ENCODE measurements at places on chromosomes 5 and 9.

DNA sequence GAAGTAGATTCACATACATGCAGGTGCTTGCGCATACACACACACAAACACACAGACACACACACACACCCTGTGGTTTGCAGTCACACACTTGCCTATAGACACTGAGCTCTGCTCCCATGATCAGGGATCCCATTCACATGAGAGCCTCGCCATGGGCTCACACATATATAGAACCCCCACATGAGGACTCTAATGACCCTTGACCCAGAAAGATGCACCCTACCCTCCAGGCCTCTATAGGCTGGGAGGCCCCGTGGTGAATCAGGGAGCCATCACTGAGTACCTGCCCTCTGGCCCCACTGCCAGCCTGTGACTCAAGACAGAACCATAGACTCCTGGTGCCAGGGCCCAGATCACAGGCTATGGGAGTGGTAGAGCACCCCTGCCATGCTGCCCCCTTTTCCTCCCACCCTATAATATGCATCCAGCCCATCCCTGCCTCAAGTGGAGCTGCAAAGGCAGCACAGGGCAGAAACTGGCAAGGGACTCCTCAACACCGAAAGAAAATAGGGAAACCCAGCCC, 3.3 kb upstream of the AQP3 start:
- DNase-seq: no peak

DNA sequence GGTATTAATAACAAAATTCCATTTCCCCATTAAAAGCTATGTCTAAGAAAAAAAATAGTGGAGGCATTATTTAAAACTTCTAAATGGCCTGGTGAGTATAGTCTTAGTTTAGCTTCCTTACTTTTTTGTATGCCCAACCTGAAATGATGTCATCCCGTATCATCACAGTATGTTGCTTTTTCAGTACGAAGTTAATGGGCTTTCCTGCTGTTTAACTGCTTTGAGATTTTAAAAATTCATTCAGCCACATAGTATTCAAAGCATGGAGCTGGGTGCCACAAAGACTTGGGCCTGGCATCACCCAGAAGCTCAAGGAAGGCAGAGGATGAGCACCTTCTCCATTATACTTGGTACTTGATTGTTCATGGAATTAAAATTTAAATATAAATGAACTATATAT, 7.4 kb downstream of the F2RL2 start:
- no peak for DNase-seq

DNA sequence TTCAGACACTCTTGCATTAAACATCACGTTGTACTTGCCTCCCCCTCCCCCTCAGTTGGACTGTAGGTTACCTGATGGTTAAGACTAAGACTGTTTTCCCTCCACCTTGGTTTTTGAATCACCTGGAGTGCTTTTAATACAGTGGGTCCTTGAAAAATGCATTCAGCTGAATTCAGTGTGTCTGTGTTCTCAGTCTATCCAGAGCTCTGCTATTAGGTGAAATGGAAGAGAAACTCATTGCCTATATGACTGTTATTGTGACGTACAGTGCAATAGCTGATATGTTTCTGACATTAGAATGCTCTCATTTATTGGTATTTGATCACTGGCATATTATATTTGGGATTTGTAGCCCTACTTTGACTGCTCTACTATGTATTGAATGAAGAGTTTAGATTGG, 108.5 kb downstream of the F2RL2 start:
- DNase-seq: no peak

DNA sequence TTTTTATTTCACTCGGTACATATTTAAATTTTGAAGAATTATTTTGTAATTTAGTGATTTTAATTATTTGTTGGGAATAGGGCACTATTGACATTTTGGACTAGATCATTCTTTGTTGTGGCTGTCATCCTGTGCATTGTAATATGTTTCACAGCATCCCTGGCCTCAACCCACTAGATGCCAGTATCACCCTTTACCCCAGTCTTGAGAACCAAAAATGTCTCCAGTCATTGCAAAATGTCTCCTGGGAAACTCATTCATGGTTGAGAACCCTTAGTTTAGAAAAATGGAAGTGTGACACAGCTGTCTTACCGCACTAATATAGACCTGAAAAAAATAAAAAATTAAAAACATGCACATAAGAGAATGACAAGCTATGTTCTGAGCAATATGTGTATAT, 88.4 kb upstream of the CCDC152 start:
- no peak for DNase-seq

DNA sequence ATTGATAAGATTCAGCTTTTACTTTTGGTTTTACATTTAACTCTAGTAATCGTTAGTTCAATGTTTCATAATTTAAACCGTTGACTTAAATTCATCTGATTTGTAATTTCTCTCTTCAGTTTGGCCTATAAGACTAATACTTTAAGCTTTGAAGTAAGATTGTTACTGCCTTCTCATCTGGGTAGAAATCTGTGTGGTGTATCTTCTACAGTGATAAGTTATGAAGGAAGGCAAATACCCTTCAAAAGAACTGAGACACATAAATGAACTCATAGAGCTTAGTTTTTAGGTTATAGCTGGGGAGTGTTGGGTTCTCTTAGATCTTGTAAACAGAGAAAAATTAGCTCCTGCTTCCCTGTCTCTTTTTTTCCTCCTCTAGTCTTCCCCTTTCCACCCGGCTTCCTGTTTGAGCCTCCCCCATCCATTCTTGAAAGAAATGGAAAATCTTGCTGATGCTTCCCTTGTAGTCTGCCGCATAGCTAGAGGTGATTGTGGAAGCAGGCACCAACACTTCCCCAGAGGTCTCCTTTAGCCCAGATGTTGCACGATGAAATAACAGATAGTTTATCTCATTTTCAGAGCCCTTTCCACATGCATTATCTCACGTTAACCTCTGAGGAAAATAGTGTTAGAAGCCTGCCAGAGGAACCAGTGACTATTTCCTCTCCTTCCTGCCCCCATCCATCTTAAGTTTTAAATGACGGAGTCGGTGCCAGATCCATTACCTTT, 2.0 kb upstream of the F2RL2 start:
- DNase-seq: no peak

- no peak for DNase-seq
Observed at GRCh38 chr9:69627281-69627680, 44.9 kb downstream of the APBA1 start.

- DNase-seq: no peak
Observed at GRCh38 chr5:123755653-123756317, 243.8 kb downstream of the CSNK1G3 start.

DNA sequence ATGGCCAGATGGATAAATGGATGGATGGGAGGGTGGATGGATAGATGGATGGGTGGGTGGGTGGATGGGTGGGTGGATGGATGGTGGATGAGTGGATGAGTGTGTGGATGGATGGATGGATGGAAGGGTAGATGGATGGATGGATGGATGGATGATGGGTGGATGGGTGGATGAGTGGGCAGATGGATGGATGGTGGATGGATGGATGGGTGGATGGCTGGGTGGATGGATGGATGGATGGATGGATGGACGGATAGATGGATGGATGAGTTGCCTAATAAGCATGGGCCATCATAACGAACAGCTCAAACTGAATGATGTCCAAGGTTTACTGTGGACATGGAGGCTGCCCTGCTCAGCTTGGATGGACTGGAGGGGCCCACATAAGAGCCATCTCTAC, 89.8 kb upstream of the SMIM23 start:
- no peak for DNase-seq

- no peak for DNase-seq
Observed at GRCh38 chr9:127140842-127141675, 18.6 kb upstream of the ANGPTL2 start.

GRCh38 chr5:153748823-153749222, 258.4 kb downstream of the GRIA1 start:
- DNase-seq: no peak

DNA sequence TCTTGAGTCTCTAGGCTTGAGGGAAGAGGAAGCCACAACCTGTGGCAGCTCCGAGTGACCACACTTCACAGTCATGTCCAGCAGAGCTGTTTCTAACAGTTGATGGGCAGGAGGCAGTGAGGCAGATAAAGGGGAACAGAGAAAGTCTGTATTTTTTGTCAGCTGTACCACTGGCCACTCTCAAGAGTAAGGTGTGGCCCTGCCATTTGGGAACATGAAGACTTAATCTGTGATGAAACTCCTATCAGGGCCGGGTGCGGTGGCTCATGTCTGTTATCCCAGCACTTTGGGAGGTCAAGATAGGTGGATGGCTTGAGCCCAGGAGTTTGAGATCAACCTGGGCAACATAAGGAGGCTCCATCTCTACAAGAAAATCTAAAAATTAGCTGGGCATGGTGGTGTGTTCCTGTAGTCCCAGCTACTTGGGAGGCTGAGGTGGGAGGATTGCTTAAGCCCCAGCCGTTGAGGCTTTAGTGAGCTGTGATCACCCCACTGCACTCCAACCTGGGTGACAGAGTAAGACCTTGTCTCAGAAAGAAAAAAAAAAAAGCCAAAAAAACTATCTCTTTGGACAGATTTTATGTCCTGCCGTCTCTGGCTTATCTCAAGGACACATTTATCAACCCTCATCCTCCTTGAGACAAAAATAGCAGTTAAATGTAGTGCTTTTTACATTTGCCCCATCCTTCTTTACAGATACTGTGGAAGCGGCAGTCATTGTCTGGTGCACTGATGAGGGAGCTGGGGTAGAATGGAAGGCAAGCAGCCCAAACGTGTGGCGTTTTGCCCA, 11.9 kb upstream of the COL15A1 start:
- DNase-seq: no peak

GRCh38 chr9:7871977-7872730, 72.6 kb upstream of the DMAC1 start:
- DNase-seq: no peak

Measured in mucosa of gallbladder (tissue), 1 donor.